ENCODE measurements at places on chromosomes 6 and 20.

- no peak for DNase-seq
Observed at GRCh38 chr6:147075381-147075780, 128.8 kb upstream of the STXBP5 start.

GRCh38 chr20:4117158-4117740 lies 101.9 kb upstream of the RNF24 start:
- DNase-seq = no peak

DNA sequence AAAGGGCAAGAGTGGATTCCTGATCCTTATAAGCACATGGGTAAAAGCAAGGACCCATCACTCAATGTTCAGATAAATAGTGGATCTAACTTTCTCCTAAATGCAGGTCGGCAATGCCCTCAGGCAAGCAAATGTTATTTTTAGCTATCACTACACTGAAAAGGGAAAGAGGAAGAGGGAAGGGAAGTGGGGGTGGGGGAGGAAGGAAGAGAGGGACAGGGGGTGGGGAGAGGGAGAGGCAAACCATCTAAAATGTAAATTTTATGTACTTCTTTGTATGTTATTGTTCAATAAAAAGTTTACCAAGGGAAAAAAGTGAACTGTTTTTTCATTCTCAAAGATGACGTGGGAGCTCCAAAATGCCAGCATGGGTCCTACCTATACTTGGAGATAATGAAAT lies 44.2 kb downstream of the CHD6 start:
- no peak for DNase-seq

- no peak for DNase-seq
Observed at GRCh38 chr6:71294121-71294523, 5.5 kb downstream of the OGFRL1 start.

- no peak for DNase-seq
Observed at GRCh38 chr6:117653949-117654348, 21.3 kb upstream of the NUS1 start.

DNA sequence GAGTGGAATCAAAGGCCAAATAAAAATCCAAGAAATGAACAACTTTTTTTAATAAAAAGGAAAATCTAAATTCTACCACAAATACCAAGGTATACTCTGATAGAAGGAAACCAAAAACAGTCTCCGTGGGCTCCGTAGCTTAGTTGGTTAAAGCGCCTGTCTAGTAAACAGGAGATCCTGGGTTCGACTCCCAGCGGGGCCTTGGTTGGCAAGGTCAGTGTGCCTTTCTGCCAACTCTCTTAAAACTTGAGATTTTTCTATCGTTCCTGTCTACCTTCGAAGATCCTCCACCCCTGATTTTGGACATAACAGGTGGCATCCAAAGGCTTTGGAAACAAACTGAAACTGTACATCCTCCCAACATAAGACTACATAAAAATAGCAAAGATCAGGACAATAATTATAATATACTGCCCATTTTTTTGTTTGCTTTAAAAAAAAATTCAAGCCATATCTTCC lies 197.9 kb downstream of the TRIM27 start:
- DNase-seq = peak; percentile 79

GRCh38 chr6:109013656-109014305 lies 80.9 kb downstream of the SESN1 start:
- DNase-seq = no peak

- peak; percentile 41 for DNase-seq
Observed at GRCh38 chr6:163750431-163751031, 336.0 kb downstream of the QKI start.

DNA sequence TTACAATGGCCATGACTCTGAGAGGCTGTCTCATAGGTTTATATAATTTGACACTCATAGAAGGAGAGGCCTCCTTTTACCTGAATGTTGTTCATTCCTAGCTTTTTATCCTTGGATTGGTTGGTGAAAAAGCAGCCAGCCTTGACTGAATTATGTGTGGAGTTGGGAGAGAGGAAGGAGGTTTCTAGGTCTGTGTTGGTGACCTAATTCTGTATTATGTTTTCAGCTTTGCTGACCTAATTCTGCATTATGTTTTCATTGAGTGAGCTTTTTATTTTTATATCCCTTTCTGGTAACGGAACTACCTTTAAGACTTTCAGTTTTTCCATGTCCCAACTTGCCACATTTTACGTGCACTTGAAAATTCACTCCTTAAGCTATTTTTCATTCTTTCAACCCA lies 59.1 kb upstream of the RNF144B start:
- DNase-seq = no peak

GRCh38 chr20:25076731-25077609 lies 5.0 kb downstream of the VSX1 start:
- DNase-seq = no peak

DNA sequence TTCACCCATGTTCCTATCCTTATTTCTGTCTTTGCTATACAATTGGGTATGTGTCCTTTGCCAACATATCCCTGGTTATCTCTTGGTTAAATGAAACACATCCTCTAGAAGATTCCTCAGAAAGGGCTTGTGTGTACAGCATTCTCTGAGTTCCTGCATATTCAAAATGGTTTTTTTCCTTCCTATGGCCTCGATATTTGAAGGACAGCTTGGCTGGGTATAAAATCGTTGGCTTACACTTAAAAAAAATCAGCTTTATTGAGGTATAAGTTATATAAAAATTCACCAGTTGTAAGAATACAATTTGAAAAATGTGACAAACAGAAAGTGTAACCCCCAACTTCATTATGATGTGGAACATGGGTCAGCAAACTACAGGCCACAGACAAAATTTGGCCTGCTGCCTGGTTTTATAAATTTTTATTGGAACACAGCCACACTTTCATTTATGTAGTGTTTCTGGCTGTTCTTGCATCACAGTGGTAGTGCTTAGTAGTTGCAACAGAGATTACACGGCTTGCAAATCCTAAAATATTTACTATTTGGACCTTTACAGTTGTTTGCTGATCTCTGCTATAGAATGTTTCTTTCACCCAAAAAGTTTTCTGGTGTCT lies 16.7 kb downstream of the PCMT1 start:
- no peak for DNase-seq

DNA sequence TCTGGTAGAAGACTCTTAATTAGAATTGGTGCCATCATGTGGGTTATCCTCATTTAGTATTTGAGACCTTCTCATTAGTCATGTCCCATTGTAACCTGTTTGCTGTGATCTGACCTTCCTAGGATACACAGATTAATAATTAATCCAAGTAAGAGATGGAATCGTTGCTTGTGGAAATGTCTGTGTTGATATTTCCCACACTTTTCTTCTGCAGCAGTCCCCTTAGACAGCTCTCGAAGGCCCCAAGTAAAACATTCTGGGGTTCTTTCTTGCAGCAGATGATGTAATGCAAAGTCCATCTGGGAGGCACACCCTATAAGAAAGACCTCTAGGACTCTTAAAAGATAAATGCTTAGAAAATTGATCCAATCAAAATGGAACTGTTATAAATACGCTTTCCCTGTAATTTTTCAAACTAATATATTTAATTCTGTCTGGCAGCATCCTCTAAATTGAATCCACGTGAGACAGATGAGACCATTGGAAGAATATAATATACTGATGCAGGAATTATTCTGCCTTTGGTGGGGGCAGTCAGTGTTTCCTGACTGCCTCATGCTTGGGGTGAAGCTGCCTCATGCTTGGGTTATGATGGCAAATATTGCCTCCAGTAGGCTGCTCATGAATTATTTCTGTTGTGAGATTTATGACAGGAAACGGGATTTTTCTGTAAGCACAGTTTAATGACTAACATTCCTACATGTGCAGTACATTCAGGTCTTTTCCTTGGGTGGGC lies 54.5 kb upstream of the ARMC2 start:
- no peak for DNase-seq

- DNase-seq = no peak
Observed at GRCh38 chr6:41759106-41759904, 12.1 kb upstream of the PGC start.

- DNase-seq = no peak
Observed at GRCh38 chr20:48142516-48142773, 357.2 kb upstream of the SULF2 start.

Measured in ELF-1 (cell line).